ENCODE measurements at places on chromosomes 11 and 22. TPM values are rescaled to one million over a fixed set of nuclear protein-coding genes. Genes with fewer than 3 reads are reported as not detected.

OR8G5 gene
- total RNA-seq: not detected

SPTBN2 gene
- total RNA-seq: 3.3 TPM

SHISAL1 gene
- total RNA-seq: 0.11 TPM

ANO1 gene
- total RNA-seq: 0.70 TPM

PNPLA5 gene
- not detected for total RNA-seq

TMEM86A gene
- 10.3 TPM for total RNA-seq

SRRD gene
- total RNA-seq: 16.4 TPM

- DNase-seq: no peak
Observed at GRCh38 chr11:68564261-68564660, 103.7 kb downstream of the PPP6R3 start.

GRCh38 chr11:64245401-64245796 is 1.3 kb downstream of the PPP1R14B start:
- peak; percentile 90 for DNase-seq

GRCh38 chr11:65205602-65205967 is 23.9 kb downstream of the CAPN1 start:
- no peak for DNase-seq

DNA sequence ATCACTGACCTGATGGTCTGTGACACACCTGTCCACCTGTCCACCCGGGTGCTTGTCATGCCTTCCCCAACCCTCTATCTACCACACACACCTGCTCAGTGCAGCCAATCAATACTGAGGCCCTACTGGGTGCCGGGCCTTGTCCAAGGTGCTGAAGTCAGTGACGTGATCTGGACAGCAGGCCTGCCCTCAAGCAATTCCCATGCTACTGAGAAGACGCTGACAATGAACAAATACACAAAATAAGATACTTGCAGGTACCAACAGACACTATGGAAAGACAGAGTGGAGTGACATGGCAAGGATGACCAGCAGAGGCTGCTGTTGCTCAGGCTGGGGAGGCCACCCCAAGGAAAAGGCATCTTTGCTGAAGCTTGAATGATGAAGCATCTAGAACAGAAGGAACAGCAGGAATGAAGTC is 21.2 kb downstream of the PLAAT3 start:
- DNase-seq: no peak

DNA sequence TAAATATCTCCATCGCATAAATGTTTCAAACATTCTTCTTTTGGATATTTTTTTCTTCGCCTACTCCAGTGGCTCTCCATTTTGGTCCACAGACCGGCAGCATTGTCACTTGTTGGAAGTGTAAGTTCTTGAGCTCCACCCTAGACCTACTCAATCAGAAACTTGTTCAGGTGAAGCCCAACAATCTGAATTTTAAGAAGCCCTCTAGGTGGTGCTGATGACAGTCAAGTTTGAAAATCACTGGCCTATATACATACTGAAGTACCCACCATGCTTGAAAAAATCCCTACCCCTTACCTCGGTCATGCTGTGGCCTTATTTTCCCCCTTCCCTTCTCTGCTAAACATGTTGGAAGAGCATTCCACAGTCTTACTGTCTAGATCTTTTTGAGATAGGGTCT is 10.2 kb upstream of the ACAT1 start:
- DNase-seq: no peak

GRCh38 chr11:118117790-118118601 is 31.2 kb upstream of the SMIM35 start:
- no peak for DNase-seq

- DNase-seq: no peak
Observed at GRCh38 chr11:3669128-3669527, 2.1 kb downstream of the CHRNA10 start.

DNA sequence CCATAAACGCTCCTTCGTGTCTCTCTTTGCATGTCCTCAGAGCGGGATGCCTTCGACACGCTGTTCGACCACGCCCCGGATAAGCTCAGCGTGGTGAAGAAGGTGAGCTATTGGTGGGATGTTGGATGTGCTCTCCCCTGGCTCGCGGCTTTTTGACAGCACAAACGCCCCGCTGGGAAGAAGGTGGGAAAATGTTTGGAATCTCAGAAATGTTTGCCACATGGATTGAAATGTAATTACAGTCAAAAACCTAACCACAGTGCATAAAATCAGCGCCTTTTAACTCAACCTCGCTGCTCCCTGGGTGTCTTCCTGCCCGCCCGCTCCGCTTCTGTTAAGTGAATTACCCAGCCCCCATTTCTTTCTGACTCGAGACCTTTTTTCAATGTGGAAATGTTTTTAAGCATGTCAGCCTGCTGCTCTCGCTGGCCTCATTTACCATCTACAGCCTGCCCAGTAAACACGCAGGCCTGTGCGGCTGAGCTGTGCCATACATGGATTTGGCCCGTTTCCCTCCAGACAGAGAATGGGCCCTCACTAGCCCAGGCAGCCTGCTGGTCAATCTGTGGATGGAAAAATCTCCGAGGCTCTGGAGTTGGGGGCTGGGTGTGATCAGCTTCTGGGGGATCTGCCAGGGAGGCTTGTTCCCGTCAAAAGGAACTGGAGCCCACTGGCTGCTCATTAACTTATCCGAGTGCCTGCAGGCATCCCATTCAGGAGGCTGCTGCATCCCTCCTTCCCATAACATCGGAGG is 32.7 kb upstream of the PARVG start:
- no peak for DNase-seq

DNA sequence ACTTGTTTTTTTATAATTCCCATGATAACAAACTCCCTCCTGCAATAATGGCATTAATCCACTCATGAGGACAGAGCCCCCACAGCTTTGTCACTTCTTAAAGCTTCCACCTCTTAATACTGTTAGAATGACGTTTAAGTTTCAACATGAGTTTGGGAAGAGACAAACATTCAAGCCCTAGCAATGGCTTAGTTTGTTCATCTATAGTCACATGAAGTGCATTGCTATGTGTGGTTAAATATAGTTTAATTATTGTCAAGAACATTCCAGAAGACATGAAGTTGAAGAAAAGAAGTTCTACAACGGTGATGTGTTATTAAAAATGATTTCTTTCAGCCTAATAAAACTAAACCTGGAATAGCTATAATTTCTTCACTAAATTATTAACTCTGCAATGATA is 30.6 kb downstream of the MMP7 start:
- DNase-seq: no peak

- no peak for DNase-seq
Observed at GRCh38 chr11:96393753-96394348, 4.0 kb downstream of the JRKL start.

DNA sequence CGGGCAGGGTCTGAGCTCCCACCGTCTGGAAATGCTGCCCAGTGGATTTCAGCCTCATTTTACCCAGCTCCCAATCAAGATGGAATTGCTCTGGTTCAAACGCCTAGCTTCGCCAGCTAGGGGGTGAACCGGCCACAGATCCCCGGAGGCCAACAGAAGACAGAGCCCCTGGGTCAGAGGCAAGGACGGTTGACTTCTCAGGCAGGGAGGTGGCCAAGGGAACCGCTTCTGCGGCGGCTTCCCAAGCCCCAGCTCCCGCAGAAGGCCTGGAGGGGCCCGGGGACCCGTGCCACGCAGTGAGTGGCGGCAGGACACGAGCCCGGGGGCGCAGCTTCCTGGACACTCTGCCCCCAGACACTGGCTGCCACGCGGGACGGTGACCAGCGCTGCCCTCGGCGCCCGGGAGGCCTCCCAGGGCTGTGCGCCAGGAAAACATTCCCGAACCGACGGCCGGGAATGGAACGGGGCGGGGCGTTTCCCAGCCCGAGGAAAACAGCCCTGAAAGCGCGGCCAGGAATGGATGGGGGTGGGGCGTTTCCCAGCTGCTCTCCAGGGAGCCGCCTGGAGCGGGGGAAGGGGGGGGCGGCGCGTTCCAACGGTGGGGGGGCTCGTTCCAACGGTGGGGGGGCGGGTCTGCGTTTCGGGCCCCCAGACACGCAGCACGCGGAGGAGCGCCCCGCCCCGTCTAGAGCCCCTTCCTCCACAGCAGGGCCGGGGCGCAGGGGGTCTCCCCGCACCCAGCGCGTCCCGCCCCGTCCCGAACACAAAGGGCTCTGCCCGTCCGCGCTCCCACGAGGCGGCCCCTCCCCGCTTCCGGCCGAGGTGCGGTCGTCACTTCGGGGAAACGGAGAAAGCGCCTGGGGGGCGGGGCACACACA is 13.5 kb upstream of the B4GALNT4 start:
- DNase-seq: peak; percentile 98

GRCh38 chr11:20397281-20397680 is 9.8 kb downstream of the PRMT3 start:
- no peak for DNase-seq

DNA sequence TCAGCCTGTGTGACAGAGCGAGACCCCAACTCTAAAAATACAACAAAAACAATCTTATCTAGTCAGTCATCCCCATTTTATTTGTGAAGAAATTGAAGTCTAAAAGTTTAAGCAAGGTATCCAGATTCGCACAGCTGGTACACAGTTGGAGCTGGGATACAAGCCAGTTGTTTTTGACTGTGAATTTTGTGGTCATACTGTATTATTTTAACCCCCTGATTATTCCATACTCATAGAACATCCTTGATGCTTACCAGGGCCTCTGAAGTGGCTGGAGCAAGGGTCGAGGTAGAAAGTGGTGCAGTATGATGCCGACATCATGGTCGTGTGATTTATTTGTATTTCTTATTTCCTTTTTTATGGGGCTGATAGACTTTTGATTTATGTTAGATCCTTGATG is 50.0 kb downstream of the BID start:
- no peak for DNase-seq

GRCh38 chr11:2270322-2271076 is at the start of gene ASCL2:
ASCL2 (minus strand) TSS chr11:2270588; CDS start chr11:2270332, 256 bp downstream.
- DNase-seq: peak; percentile 78

GRCh38 chr11:62976109-62976508 is 8.7 kb downstream of the SLC22A6 start:
- no peak for DNase-seq

DNA sequence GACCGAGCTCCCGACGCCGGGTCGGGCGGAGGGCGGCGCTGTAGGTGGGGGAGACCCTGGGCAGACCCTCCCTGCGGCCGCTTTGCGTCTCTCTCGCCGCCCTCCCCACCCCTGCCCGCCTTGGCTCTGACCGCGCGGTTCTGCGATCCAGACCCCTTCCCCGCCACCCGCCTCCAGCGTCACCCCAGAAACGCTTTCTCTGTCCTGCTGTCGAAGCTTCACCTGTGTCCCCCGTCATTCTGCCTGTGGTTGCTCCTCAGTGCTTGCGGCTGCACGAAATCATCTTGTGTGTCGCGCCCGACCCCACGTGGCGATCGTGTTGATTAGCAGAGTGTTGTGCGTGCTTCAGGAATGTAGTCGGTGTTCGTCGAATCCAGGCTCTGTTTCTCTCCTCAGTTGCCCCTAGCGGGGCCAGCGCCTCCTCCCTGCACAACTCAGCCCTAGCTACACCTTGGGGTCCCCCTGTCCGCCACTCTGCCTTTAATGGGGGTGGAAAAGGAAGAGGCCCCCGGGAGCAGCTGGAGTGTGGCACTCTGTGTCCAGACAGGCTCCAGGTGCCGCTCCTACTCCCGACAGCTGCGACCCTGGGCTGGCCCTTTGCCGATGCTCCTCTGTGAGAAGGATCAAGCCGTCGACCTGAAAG is 851 bp downstream of the PTDSS2 start:
- peak; percentile 93 for DNase-seq

DNA sequence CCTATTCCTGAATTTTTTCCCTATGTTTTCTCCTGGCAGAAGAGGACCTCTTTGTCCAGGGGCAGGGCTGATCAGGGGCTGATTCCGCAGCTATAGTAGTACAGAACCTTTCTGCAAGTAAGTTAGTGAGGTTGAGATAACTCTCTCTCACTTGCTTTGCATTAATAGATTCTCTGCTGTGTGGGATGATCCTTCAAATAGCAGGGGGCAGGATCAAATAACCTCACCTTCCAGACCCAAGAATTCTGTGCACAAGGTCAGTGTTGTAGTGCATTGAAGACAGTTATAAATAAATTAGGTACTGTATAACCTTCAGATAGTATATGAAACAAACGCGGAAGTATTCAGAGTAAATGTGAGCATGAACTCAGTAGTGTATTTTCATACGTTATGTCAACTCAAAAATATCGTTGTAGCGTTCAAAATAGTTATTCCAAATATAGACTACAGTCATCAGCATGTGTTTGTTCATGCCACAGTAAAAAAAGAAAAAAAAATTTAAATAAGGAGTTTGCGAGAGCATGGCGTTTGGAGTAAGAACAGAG is 278 bp downstream of the MMP26 start:
- DNase-seq: no peak

DNA sequence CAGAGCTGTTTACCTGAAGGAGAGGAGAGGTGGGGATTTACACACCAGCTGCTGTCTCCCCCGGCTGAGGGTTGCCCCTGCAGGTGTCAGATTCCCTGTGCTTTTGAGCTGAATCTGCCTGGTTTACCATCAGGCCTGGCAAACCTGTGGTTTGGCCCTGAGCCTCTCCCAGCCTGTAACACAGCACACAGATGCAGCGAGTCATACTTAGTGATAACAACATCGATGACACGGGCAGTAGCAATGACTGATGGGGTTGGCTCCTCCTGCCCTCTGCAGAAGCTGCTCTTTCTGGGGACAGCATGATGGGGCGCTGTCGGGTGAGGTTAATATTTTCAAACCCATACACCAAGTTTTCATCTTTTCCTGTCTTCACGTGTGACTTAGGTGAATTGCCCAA is 380.0 kb upstream of the B3GAT1 start:
- DNase-seq: no peak

GRCh38 chr11:11476971-11477645 is 124.1 kb upstream of the CSNK2A3 start:
- DNase-seq: no peak

- no peak for DNase-seq
Observed at GRCh38 chr11:81725701-81726100, 1008.0 kb downstream of the FAM181B start.

GRCh38 chr11:66768818-66769217 is 39.8 kb upstream of the SPTBN2 start:
- DNase-seq: no peak

- peak; percentile 87 for DNase-seq
Observed at GRCh38 chr22:24437741-24438328, 10.4 kb downstream of the ADORA2A start.

Measured in spleen (tissue), 13 donors.